Anterior cingulate cortex (tissue), 58 donors: ENCODE measurements at places on chromosomes 16 and 17.

DNA sequence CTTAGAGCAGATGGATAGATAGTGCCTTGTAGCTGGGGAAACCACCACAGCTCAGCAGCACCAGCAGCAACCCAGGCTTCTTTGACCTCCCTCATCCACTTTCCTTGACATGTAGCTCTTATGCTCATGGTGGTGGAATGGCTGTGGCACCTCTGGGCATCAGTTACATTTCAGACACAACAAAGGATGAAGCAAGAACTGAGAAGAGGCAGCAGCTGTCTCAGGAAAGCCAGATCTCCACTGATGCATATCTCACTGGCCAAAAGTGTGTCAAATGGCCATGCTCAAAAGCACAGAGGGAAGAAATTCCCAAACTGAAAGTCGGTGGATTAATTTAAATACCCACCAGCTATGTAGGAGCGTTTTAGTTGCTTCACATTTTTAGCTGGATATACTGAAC lies 671.4 kb upstream of the SALL1 start:
- DNase-seq = no peak

GRCh38 chr16:68093816-68094613 lies 8.8 kb downstream of the NFATC3 start:
- no peak for DNase-seq

GRCh38 chr16:85570213-85570734 lies 42.8 kb upstream of the GSE1 start:
- no peak for DNase-seq

- peak; percentile 43 for DNase-seq
Observed at GRCh38 chr17:20063665-20064648, 54.8 kb downstream of the SPECC1 start.

GRCh38 chr17:67375716-67376115 lies 1.4 kb upstream of the PITPNC1 start:
- no peak for DNase-seq

DNA sequence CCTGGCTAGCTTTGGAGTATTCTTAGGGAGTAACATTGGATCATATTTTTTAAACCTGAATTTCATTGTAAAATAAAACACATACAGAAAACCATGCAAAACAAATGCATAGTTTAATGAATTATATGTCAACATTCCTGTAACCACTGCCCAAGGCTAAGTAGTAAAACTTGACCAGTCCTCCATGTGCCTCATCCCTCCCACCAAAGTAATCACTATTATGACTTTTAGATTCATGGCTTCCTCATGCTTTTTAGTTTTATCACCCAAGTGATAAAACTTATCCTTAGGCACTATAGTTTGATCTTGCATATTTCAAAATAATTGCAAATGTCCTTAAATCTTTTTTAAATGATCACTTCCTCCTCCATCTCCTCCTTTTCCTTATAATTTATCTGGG lies 20.4 kb downstream of the PRKCA start:
- DNase-seq = no peak

- no peak for DNase-seq
Observed at GRCh38 chr17:65173284-65173793, 36.2 kb downstream of the RGS9 start.

- DNase-seq = no peak
Observed at GRCh38 chr17:74450231-74450630, 16.2 kb upstream of the CD300A start.

DNA sequence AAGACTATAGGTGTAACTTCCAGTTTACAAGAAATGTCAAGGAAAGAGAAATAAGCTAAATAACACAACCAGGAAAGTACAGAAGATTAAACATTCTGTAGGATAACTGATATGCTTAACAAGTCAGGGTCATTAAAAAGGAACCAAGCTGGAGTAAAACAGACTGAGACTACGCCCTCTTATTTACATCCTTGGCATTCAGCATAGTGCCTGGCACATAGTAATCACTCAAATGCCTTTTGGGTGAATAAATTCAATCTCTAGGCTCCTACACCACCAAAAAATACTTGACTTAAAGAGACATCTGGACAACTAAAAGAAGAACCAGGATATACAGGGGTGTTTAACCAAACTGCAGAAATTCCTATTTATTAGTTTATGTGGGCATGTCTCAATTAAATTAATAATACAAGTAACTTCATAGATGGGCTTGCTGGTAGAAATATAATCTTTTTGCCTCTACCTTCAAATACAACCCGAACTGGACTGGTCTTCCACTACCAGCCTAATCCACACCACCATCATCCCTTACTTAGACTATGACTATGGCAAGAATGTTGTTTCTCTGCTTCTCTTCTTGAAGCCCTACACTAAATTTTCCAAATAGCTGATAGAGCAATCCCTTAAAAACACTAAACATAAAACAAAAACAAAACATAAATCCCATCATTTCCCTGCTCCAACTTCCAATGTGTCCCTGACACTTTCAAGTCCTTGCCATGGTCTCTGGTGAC lies 47.7 kb upstream of the ULK2 start:
- DNase-seq = no peak

GRCh38 chr16:57984443-57985203 lies 13.7 kb upstream of the CNGB1 start:
- peak; percentile 28 for DNase-seq

DNA sequence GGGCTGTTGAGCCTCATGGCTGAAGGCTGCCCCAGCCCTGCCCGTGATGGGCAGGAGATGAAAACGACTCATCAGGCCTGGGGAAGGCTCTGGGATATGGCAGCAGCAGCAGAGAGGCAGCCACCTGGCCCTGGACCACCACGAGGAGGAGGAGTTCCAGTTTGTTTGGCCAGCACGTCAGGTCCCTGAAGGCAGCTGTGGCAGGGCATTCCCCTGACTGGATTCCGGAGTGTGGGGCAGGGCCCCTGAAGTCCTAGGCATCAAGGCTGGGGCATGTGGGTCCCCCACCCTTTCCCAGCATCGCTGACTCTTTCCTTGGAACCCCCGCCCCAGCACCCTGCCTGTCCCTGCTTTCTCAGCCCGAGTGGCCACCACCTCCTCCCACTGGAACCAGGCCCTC lies 197.4 kb downstream of the ZNF423 start:
- DNase-seq = no peak

DNA sequence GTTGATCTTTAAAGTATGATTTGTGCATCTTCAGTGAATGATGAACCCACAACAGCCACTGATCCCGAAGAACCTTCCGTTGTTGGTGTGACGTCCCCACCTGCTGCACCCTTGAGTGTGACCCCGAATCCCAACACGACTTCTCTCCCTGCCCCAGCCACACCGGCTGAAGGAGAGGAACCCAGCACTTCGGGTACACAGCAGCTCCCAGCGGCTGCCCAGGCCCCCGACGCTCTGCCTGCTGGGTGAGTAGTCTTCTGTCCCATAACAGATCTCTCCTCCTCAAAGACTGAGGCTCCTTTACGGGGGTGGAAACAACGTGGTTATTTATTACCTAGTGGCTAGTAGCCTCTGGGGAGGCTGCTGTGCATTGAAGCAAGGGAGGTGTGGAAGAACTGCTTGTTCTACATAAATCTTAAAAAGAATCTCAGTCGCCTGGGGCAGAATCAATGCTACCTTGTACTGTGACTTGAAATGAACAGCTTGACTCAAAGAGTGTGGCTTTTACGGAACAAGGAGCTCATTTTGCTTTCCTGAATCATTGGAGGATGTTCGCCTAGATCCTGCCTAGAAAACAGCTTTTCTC lies 63.0 kb upstream of the CLEC18A start:
- no peak for DNase-seq

- DNase-seq = no peak
Observed at GRCh38 chr16:65062736-65063583, 58.9 kb downstream of the CDH11 start.

DNA sequence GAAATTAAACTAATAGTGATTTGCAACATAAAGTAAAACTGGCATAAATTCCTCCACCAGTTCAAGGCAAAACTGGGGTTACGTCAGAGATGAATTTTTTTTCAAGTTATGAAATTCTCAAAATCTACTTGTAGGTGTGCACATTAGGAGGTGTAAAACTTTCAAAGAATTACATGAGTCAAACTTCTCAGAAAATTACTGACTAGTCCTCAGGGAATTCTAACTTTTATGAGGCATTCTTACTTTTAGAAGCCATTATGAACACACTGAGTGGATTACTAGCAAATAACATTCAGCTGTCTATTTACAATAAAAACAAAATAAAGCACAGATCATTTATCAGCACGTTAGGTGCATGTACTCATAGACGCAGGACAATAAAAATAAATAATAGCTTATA lies 348.7 kb downstream of the CDH11 start:
- DNase-seq = no peak

- DNase-seq = no peak
Observed at GRCh38 chr17:64150237-64151015, 20.5 kb upstream of the ERN1 start.

GRCh38 chr17:320809-321385 lies 31.7 kb downstream of the RPH3AL start:
- no peak for DNase-seq

DNA sequence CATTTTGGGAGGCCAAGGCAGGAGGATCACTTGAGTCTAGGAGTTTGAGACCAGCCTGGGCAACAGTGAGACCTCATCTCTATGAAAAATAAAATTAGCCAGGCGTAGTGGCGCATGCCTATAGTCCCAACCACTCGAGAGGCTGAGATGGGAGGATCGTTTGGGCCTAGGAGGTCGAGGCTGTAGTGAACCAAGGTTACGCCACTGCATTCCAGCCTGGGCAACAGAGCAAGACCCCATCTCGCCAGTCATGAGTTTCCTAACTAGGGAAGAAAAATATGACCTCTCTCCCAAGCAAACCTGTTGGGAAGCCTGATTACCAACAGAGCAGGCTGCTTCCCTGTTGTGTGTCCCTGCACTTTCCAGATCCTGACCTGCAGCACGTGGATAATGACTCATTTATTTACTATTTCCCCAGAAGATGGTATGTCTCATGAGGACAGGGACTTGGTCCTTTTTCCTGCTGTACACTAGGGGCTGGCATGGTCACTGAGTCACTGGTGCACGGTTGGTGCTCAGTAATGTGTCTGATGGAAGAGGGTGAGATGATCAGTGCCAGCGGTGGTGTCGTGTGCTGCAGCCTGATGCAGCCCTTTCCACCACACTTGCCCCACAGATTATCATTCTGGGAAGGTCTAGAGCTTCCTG lies 30.8 kb downstream of the NMT1 start:
- DNase-seq = no peak

- no peak for DNase-seq
Observed at GRCh38 chr17:27531469-27531961, 75.3 kb downstream of the KSR1 start.

DNA sequence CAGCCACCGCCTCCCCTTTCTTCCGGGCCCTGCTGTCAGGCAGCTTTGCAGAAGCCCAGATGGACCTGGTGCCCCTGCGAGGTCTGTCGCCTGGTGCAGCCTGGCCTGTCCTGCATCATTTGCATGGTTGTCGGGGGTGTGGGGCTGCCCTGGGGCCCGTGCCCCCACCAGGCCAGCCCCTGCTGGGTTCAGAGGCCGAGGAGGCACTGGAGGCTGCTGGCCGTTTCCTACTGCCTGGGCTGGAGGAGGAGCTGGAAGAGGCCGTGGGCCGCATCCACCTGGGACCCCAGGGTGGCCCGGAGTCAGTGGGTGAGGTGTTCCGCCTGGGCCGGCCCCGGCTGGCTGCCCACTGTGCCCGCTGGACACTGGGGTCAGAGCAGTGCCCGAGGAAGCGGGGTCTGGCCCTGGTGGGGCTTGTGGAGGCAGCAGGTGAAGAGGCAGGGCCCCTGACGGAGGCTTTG lies 5.5 kb upstream of the TGFB1I1 start:
- DNase-seq = no peak

- DNase-seq = no peak
Observed at GRCh38 chr16:69834807-69835466, 72.8 kb downstream of the WWP2 start.

DNA sequence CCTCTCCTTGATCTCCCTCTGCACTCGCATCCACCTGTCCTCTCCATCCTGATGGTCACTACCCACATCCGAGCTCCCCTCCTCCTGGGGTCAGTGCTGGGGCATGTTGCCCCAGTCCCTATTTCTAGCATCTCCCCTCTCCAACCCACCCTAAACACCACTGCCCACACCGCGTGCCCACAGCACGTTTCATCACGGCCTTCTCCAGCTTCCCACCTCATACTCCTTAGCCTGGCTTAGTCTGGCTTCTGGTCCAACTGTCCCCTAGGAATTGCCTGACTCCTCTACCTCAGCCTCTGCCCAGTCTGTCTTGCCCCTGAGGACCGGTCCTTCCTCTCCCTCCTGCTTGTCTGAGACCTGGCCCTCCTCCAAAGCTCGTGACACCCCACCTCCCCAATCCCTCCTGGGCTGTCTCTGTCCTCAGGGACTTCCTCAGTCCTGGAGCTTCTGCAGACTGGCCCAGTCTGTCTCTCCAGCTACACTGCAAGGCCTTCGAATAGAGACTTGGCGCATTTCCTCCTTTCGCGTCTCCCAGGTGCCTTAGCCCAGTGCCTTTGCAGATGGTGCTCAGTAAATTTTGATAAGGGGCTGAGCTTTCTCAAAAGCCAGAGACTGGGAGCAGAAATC lies 4.9 kb downstream of the ALOX15 start:
- no peak for DNase-seq

GRCh38 chr16:12526515-12526914 lies 277.2 kb downstream of the CPPED1 start:
- DNase-seq = no peak
